GM03348 (cell line): ENCODE measurements at places on chromosomes 12 and 14.
A peak's percentile ranks its signal among the peaks of the same experiment; 100 is the strongest.

DNA sequence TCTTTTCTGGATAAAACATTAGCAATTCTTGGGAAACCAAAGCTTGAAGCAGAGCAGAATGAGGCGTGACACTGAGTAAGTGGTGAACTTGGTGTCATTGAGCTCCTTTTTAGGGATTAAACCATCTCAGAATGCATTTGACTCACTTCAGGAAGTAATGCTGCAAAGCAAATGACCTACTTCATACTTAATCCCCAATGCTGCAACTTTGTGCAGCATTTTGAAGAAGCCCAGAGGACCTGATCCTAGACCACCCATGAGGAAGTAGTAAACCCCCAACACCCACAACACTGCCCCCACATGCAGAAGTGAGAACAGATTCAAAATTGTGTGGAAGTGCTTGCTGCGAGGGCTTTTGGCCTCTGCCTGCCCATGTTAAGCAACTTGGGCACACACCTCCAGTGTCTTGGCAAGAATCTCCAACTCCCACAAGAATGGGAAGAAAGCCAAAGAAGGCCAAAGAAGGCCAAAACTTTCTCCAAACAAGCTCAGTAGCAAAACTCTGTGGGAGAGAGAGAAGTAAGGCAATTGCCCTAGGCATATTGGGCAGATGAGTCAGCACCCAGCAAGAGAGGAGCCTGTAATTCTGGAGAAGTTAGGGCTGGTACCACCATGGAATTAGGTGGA, 69.2 kb upstream of the ETV6 start:
- DNase-seq: peak; percentile 73

GRCh38 chr12:31363831-31364230, 37.9 kb upstream of the SINHCAF start:
- DNase-seq: no peak

GRCh38 chr12:110670161-110670701, 18.7 kb downstream of the HVCN1 start:
- no peak for DNase-seq

- DNase-seq: no peak
Observed at GRCh38 chr14:85445151-85445795, 84.7 kb upstream of the FLRT2 start.

DNA sequence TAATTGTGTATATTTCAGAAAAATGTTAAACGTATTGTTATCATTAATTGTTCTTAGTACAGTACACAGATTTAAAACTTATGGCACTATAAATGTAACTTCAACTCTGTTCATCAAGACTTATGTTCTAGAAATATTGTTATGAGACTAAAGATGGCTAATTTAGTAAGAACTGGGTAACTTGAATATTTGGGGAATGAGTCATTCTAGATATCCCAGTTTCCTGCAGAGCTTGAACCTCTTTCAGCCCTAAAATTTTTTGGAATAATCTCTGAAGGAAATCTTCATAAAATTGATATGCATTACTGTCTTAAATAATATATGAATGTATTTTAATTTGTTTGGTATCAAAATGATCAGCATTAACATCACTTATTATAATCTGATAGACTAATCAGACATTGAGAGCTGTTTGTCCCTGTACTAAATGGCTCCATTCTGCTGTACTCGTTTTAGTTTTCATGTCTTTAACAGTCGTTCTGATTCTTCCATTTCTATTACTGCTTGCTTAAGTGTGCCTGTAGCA, 87.1 kb downstream of the VEZT start:
- DNase-seq: peak; percentile 56

DNA sequence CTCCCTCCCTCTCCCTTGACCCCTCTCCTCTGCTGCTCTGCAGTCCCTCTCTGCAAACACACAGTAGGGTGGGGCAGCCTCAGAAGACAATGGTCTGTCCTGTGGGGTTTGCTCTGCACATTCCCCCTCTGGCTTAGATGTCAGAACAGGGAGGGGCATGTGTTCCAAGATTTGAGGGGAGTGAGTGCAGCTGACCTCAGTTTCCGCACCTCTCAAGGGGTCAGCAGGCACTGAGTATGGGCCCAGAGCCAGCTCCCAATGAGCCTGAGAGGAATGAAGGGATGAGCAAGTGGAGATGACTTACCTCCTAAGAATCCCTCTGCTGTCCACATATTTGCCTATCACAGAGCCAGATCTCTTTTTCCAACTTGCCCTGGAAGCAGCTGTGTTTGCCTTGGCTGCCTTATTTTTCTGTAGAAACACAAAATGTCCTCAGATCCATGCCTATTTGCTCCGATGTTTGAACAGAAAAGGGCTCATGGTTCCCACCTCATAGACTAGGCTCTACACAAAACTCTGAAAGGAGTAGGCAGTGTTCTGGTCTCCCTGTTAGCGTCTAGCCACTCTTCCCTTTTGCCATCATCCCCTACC, 111.4 kb downstream of the CRACR2A start:
- DNase-seq: peak; percentile 85

DNA sequence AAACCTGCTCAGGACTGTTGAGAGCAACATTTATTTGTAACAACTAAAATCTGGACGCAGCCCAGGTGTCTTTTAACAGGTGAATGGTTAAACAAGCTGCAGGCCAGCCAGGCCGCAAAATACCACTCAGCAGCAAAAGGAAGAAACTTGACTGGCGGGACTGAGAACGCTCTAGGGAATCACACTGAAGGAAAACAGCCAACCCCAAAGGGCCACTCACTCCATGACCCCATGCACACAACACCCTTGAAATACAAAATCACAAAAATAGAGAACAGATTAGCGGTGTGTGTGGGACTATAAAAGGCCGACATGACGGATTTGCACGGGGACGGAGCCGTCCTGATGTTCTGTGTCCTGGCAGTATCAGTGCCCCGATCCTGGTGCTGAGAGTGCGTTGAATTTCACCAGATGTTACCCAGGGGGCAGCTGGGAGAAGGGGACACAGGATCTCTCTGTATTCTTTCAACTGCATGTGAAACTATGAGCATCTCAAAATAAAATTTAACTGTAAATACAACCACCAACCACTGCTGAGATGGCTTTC, 23.0 kb downstream of the VPS37B start:
- DNase-seq: no peak

DNA sequence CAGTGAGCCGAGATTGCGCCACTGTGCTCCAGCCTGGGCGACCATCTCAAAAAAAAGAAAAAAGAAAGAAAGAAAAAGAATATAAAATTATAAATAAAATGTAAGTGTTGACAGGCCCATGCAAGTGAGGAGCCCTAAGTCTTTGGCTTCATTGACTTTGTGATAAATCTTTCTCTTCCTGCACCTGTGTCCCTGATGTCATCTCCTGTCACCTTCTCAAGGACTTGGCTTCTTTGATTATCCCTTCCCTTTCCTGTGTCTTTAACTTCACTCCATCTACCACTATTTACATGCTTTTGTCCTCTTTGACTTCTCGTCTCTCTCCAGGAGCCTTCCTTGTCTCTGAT, 33.6 kb upstream of the WNK1 start:
- no peak for DNase-seq

DNA sequence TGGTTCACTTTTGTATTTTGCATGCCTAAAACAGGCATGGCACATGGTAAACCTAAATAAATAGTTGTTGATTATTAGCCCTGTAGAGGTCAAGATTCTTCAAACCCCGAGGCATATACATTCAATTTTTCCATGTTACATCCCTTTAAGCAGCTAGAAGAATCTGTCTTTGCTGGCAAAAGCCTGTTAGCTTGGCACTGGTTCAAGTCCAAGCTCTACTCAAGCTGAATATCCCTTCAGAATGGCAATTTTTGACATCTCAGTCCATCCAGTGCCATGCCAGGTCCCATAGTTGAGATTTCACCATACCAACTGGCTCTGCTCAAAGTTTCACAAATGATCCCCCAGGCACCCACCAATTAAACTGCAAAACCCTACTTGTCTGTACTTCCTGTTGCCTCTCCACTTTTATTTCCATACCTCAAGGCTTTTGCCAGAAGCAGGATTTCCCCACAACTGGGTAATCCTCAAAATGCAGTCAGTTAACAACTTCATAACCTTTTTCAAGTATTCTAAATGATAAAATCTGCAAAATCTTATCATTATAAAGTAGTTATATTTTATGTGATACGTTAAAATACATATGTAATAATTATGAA, 9.0 kb upstream of the DCN start:
- no peak for DNase-seq

DNA sequence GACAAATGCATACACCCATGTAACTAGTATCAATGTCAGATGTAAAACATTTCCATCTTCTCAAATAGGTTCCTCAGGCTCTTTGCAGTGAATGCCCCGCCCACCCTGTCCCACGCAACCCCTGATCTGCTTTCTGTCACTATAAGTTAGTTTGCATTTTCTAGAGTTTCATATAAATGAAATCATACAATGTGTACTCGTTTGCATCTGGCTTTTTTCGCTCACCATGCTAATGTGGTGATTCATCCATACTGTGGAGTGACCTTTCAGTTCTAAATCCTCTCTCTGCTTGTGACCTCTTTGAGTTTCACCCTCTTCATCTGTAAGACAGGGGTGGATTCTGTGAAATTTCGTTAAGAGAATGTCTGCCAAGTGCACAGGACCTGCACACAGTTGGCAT, 30.6 kb upstream of the MSI1 start:
- no peak for DNase-seq

GRCh38 chr12:3998968-3999792, 126.0 kb upstream of the PARP11 start:
- DNase-seq: no peak

DNA sequence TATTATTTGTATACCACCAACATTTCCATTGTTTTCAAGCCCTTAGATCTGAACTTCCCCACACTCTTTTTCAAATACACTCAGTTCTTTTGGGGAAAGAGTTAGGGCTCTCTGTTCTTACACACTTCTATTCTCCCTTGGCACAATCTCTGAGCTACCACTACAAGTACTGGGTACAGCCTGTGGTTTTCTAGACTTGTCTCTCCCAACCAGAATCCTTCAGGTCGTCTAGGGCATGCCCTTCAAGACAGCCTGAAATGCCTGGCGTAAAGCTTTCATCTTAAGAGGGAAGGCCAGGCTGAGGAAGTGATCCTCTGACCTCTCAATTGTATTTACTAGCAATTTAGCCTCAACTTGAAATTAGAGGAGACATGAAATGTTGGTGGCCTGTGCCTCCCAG, 1442.0 kb downstream of the AACS start:
- DNase-seq: no peak

GRCh38 chr12:113301811-113302210, 33.1 kb downstream of the SLC8B1 start:
- no peak for DNase-seq

DNA sequence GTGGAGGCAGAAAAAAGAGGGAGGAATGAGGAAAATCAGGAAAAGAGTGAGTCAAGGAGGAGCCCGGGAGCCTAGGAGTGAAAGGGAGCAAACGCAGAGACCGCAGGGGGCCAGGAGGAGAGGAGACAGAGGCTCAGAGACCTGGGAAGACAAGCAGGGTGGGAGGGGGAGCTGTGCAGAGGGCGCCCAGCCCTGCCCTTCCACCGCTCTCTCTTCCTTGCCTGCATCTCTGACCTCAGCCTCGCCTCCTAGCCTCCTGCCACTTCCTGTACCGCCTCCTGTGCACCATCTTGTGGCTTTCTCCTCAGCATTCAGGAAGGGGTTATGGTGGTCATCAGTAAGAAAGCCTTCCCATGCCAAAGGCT, 1.3 kb downstream of the CLSTN3 start:
- DNase-seq: no peak

- peak; percentile 79 for DNase-seq
Observed at GRCh38 chr14:100438678-100439592, 115.8 kb downstream of the SLC25A47 start.

DNA sequence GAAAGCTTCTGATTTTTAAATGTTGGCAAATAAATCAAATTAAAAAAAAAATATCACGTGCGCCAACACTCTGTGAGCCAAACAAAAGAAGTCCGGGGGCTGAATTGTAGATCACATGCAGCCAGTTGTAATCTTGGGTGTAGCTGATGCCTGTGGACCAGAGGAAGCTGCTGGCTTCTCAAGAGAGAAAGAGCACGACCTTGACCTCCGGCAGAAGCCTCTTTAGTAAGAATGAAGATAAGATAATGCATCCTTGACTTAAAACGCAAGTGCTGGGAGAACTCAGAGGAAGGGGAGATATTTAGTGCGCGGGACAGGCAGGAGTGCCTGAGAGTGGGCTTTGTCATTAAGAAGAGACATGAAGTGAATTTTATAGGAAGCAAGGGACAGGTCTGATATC, 162.8 kb upstream of the TBX3 start:
- no peak for DNase-seq

- DNase-seq: no peak
Observed at GRCh38 chr12:87642245-87642644, 387.0 kb downstream of the C12orf50 start.

GRCh38 chr14:52259434-52259833, 8.1 kb upstream of the PTGDR start:
- DNase-seq: no peak

DNA sequence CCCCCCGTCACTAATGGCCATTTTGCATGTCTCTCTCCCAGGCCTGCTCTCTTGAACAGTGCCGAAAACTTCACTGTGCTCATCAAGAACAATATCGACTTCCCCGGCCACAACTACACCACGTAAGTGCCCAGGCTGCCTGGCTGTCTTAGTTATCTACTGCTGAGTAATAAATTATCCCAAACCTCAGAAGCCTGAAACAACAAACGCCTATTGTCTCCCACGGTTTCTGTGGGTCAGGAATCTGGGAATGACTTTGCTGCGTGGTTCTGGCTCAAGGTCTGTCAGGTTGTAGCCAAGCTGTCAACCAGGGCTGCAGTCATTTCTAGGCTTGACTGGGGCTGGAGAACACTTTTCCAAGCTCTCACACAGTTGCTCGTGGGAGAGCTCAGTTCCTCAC, 32.6 kb downstream of the P2RX7 start:
- no peak for DNase-seq

- no peak for DNase-seq
Observed at GRCh38 chr12:65522956-65523860, 244.7 kb downstream of the MSRB3 start.

- DNase-seq: peak; percentile 86
Observed at GRCh38 chr12:51393676-51394545, 2.7 kb upstream of the GALNT6 start.

DNA sequence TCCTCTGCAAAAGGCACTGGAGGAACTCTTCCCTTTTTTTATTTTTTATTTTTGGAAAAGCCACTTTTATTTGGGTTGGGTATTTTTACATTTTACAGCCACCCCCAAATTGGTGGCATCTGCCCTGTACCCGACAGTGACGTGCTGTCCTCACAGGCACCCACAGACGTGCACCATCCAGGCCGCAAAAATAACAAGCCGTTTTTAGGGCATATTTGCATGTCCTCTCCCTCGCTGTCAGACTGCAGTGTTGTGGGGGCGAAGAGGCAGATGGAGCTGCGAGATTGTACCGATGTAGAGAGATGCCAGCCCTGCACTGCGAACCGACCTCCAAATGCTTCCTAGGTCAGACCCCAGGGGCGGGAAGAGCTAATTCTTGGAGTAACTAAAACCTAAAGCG, 12.2 kb downstream of the JDP2 start:
- no peak for DNase-seq

DNA sequence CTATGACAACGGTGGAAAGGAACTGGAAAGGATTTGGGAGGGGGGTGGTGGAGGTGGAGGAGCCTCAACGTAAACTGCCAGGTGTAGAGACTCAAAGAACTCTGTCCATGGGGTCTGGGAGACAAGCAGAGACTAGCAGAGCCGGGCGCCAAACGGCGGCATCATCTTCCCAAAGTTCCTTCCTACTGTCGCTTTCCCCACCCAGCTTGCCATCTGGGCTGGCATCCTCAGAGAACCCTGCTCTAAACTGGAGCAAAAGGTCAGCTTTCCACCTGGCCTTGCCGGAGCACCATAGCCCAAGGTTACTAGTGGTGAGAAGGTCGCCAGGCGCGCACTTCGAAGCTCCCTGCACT, 4.0 kb upstream of the IRF2BPL start:
- DNase-seq: no peak

GRCh38 chr12:58489394-58489793, 430.9 kb downstream of the LRIG3 start:
- DNase-seq: no peak
